ENCODE measurements at places on chromosomes 13 and 19.

- DNase-seq = no peak
Observed at GRCh38 chr19:55466241-55466614, 1.7 kb upstream of the C19orf85 start.

DNA sequence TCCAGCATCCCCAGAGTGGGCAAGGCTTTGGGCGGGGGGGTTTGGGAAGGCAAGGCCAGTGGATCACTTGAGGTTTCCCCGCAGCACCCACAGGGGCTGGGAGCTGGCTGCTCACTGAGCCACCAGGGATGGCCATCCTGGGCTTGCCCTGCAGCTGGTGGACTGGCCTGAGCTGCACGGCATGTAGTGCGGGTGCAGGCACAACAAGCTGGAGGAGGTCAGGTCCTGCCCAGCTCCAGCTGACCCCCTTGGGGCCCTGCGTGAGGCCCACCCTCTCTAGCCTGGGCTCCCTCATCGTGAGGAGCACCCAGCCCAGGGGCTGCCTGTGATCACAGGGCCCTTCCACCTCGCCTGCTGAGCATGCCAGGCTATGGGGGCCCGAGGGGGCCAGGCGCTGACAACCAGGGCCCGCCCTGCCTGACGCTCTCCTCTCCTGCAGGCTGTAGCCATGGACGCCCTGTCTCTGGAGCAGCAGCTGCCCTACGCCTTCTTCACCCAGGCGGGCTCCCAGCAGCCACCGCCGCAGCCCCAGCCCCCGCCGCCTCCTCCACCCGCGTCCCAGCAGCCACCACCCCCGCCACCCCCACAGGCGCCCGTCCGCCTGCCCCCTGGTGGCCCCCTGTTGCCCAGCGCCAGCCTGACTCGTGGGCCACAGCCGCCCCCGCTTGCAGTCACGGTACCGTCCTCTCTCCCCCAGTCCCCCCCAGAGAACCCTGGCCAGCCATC lies 22.9 kb downstream of the COMP start:
- no peak for DNase-seq

GRCh38 chr13:36710396-36710795 lies 36.6 kb downstream of the SERTM1 start:
- DNase-seq = no peak

GRCh38 chr19:45097450-45097775 lies 4.4 kb downstream of the PPP1R37 start:
- no peak for DNase-seq

DNA sequence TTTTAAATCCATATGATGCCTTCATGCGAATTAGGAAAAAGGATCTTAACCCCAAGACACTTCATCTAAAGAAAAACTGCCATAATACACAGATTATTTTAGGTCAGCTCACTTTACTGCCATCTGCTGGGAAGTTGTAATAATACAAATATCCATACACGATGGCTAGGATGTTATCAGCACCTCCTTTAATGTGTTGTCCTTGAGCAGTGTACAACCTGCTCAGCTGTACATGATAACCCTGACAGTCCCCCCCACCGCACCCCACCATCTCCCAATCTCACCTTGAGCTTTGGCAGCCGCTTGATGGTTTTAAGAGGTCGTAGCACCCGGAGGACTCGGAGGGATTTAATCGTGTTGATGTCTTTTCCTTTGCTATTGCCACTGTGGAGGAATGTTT lies 112.2 kb downstream of the IER2 start:
- DNase-seq = no peak

- DNase-seq = no peak
Observed at GRCh38 chr13:103277959-103278694, 211.9 kb upstream of the SLC10A2 start.

DNA sequence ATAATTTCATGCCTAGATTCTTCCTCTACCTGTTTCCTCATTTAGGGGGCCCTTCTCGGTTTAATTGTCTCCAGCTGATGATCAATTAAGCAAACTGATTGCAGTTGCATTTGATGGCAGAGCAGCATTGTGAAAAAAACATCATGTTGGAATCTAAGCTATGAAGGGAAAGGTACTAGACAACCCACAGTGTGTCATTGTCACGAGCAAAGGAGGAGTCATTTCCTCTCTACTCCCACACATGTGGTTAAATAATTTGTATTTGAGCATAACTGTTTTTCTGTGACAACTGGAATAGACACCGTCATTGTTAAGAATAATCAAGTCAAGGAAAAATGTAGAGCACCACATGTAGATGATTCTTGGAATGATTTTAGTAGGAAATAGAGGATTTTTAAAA lies 240.3 kb downstream of the DCT start:
- DNase-seq = no peak

DNA sequence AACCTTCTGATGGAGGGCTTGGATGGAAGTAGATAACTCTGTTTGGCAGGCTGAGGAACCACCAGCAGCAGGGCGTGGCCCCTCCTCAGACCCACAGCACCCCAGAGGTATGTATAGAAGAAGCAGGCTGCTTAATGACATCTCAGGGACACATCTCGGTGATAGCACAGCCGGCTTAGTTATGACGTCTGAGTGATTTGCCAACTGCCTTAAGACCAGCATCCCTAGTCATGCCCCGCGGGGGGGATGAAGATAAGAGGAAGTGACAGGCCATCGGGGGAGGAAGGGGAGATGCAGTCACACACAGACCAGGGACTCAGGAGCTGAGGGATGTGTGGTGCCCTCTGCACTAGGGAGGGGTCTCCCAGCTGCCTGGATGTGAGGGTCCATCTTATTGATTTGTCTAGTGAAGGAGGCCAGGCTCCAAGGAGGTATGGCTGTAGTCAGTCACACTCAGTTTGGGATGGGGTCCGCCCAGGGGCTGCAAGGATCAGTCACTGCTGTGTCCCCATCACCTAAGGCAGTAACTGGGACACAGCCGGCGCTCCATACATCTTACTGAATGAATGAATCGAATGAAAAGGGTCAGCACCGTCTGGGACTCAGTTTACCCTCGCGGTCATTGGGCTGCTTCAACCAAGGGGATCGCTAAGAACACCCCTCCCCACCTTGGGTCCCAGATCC lies 19.2 kb upstream of the ERCC1 start:
- DNase-seq = no peak

DNA sequence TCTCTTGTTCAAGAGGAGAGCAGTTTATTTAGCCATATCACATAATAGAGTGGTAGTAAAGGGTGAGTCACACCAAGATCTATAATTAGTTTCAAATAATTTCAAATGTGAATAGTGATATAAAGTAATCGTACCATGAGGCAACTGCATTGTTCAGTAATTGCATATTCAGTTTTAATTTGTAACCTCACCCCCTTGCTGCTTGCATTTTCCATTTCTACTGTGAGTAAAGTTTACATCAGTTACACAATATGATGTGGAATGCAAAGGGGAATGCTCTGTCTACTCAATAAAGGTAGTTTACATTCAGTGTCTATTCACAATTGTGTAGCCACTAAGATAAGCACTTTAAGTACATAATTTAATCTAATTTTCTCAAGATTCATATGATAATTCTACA lies 1695.7 kb upstream of the SPRY2 start:
- DNase-seq = no peak

DNA sequence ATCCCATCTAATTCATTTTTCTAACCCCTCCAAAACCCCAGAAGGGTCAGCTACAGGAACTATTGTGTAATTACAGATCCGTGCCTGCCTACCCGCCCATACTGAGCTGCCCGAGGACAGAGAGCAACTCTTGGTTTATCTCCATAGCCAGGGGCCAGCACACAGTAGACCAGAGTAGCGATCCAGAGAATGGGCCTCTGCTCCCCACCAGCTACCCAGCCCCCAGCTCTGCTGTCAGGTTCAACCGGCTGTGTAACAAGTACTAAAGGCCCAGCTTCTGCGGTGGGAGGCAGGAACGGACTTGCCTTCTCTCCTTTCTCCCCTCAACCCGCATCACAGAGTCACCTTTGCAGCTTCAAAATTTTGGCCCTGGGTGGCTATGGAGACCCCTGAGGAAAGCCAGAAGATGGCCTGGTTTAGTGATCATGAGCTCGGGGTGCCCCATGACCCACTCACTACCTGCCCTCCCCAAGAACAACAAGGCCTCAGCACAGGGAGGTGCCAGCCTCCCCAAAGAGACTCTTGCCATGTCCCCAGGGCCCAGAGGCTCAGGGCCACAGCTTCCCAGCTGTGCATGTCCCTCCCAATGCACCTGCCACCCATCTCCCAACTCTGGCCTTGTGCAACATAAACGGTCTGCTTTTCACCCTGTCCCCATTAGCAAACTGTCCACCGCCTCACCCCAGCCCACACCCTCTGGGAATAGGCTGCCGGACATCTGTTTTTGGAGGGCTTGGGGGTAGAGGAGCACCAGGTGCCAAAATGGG lies 5.7 kb downstream of the CALM3 start:
- DNase-seq = no peak

DNA sequence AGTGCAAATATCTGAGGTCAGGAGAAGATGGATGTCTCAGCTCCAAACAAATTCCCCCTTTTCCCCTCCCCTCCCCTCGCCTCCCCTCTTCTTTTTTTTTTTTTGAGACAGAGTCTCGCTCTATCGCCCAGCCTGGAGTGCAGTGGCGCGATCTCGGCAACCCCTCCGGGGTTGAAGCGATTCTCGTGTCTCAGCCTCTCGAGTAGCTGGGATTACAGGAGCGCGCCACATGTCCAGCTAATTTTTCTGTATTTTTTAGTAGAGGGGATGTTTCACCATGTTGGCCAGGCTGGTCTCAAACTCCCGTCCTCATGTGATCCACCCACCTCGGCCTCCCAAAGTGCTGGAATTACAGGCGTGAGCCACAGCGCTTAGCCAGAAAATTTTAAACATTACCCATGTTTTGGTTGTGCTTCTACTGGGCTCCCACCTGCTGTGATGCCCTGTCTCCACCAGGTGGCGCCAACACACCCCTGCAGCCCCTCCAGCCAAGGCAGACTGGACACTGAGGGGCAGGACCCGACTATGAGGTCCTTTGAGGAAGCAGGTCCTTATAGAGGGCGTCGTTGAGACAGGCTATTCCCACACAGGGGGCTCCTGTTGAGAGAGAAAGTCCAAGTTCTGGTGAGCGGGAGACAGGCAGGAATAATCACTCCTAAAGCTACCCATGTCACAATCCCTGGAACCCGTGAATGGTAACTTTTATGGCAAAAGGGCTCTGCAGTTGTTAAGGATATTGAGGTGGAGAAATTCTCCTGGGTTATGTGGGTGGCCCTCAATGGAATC lies 6.3 kb downstream of the ERICH4 start:
- DNase-seq = peak; percentile 79

- DNase-seq = no peak
Observed at GRCh38 chr13:24122569-24122968, 38.0 kb upstream of the SPATA13 start.

DNA sequence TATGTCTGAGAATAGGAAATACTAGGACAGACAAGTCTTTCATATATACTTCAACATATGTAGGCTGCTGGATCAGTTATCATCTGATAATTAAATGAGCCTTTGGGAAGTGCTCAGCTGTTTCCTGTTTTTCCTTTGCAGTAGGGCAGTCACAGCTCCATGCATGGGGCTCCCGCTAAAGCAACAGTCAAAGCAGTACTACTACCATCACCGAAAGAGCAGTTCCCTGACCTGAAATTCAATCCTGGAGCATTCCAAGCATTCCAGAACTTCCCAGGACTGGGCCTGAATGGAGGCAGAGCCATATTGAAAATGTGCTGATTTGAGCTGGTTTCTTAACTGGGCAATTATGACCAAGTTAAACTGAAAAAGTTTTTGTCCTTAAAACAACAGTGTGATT lies 20.5 kb downstream of the MICU2 start:
- DNase-seq = no peak

- DNase-seq = no peak
Observed at GRCh38 chr13:72469906-72470305, 257.5 kb downstream of the MZT1 start.

Measured in neuronal stem cell (in vitro differentiated cells).